Hematopoietic multipotent progenitor cell treated with erythropoietin and hydrocortisone succinate and interleukin-3 and kit ligand, for 15 days (in vitro differentiated cells): ENCODE measurements at places on chromosomes 5 and 9.
A peak's percentile ranks its signal among the peaks of the same experiment; 100 is the strongest.

GRCh38 chr5:169182797-169183196, 118.1 kb downstream of the SLIT3 start:
- DNase-seq = no peak

DNA sequence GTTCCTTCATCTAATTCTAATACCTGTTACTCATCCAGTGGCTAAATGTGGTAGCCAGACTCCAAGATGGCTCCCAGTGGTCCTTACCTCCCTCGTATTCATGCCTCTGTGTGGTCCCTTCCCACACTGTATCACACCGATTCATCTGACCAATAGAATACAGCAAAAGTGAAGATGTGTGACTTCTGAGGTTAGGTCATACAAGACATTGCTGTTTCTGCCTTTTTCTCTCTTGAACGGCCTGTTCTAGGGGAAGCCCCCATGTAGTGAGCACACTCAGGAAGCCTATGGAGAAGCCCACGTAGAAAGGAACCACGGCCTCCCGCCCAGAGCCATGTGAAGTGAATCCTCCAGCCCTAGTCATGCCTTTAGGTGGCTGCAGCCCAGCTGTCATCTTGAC, 9.4 kb upstream of the C5 start:
- DNase-seq = no peak

DNA sequence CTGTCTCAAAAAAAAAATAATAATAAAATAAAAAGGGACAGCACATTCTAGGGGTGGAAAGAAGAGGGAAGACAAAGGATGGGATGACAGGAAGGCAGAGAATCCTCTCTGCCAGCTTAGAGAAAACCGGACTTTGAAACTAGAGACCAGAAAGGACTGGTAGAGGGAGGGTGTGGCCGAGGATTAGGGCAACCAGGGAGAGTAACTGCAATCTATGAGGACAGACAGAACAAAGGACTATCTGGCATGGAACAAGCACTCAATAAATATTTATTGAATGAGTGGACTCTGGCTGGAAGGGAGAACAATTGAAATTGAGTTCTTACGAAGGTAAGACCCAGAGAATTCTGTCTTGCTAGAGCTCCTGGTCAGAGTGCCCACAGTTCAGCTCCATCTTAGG, 2.4 kb downstream of the GBA2 start:
- no peak for DNase-seq

GRCh38 chr9:105413525-105413924, 34.3 kb upstream of the FSD1L start:
- DNase-seq = no peak

GRCh38 chr9:125861405-125862058, 114.4 kb downstream of the PBX3 start:
- DNase-seq = no peak

GRCh38 chr5:54895816-54896341, 89.5 kb downstream of the ESM1 start:
- DNase-seq = no peak

- no peak for DNase-seq
Measured at GRCh38 chr9:134245179-134245578, 80.8 kb upstream of the RNU6ATAC start.

DNA sequence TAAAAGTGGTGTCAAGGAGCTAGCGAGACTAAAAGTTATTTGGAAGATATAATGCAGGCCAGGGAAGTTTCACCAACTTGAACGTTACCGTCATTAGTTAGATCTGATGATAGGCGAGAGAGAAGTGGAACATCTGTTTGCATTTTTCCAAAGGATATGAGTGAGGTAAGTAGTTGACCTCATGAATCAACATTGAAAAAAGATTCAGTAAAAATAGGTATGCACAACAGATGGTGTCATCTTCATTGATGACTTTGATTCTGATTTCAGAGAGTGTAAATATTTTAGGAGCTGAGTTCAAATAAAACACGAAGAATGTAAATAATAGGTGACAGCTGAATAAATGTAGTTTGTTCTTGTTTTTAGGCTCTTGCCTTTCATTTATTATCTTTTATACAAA, 998.9 kb upstream of the CDH6 start:
- no peak for DNase-seq

DNA sequence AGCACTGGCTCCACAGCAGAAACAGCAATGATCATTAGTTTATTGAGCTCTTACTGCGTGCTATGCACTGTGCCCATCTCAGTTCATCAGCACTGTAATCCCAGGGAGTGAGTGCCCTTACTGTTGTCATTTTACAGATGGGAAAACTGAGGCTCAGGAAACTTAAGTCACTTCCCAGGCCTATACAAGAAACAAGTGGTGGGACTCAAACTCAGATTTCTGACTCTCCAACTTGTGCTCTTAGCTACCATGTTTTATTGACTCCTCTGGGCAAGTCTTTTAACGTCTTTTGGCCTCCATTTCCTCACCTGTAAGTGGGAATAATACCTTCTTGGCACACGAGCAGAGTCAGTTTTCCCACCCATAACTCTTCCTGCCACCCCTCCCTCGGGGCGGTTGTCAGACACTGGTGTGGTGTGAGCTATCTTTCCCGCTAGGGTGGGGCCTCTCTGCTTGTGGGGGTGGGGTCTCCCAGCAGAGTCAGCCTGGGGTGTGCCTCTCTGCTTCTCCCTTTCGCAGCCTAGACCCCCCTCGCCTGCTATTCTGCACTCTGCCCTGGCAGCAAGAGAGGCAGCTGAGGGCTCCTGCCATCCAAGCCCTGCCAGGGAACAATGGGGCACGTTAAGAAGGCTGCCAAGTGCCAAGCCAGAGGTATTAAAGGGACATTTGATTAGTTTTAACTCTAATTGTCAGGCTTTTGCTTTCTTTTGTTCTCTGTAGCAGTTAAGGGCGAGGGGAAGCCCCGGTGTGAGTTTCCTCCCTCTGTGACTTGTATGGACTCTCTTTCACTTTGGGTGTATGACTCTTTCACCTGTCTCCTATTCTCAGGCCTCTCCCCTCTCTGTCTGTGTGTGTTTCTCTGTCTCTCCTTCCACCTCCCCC, 12.1 kb downstream of the GALNT10 start:
- peak; percentile 56 for DNase-seq

- DNase-seq = no peak
Measured at GRCh38 chr9:14131356-14132088, 182.4 kb downstream of the NFIB start.

GRCh38 chr5:136040746-136041415, 12.1 kb downstream of the TGFBI start:
- no peak for DNase-seq

- DNase-seq = no peak
Measured at GRCh38 chr9:117720066-117720465, 15.9 kb downstream of the TLR4 start.

DNA sequence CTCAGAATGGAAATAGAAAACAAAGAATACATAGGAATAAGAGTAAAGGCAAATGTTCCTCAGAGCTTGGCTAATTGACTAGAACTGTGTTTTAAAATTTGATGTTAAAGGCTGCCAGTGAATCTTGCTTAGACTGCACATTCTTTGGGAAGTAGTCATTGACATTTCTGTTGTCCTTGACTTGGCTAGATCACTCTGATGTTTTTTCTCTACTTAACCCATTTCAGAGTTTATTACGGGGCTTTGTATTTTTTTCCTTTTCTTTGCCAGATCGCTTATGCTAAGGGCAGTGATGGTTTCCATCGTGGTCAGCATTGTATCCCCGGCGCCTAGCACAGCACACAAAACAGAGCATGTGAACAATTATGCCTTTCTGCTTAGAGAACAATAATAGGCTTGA, 1126.7 kb upstream of the CDH9 start:
- no peak for DNase-seq

DNA sequence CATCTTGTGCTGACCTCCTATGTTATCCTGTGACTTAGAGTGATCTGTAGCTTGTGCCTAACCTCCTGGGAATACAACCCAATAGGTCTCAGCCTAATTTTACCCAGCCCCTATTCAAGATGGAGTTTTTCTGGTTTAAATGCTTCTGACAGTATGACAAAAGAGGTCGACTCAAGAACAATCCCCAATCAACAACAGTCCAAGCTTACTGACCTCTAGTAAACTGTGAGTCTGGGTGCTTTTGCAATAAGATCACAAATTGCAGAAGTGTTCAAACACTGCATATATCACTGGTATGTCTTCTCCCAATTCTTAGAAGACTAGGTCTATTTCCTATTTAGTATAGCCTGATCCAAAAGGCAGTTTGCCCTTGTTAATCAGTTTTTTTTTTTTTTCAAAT, 323.5 kb upstream of the PTGER4 start:
- DNase-seq = no peak

DNA sequence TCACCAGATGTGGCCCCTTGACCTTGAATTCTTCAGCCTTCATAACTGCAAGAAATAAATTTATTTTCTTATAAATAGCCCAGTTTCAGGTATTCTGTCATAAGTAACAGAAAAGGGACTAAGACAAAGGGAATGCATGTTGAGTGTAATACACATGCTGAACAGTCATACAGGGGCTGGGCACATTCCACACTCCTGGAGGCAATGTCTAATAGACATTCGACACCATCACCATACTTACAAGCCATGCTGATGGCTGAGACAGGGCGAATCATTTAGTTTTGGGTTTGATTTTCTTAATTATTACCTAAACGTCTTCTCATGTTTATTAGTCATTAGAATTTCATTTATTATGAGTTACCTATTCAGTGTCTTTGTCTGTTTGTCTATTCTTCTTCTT, 68.5 kb downstream of the TENT4A start:
- no peak for DNase-seq

GRCh38 chr9:130522233-130522808, 57.1 kb upstream of the FUBP3 start:
- no peak for DNase-seq

DNA sequence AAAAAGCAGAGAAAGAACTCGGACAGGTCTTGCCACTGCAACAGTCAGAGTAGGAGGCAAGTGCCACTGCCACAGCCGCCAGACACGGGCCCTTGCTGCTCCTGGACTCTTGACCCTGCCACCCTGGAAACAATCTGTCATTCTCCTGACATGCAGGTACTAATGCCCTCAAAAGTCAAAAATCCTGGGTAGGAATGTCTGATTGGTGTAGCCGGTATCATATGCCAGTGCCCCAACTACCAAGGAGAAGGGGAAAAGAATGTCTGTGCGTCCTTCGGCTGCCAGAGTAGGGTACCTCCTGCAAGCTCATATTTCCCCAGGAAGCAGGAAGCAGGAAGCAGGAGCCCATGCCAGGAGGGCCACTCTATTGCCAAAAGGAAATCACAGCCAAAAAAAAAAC, 30.5 kb upstream of the F2RL1 start:
- no peak for DNase-seq

DNA sequence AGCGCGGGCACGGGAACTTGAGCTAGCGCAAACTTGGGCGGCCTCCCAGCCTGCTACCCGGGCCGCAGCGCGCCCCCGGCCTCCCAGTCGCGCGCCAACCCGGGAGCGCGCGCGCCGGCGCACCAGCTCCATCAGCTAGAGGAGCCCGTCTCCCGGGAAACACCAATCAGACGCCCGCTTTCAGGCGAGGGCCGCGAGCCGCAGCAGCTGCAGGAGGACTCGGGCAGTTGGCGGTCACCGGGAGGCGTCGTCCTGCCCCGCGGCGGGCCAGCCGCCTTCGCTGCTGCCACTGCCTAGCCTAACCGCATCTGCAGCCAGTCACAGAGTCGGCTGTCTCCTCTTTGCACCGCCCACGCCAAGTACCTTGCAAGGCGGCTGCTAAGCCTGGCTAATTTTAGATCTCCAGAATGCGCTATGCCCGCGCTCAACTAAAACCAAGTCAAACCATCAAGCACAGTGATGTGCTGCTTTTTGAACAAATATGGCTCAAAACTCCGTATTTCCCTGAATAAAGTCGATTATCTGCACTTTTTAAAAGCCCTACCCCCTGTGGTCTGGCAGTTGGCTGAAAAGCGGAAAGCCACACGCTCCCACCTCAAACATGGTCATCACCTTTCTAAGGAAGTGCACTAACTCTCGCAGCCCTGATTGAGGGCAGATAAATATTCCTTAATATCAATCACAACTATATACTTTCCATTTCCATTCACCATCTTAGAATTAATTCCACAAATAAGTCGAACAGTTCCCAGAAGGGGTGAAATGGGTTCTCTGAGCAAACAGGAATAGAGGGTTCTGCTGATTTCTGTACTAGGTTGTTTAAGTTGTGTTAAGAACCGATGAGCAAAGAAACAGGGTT, 221.8 kb downstream of the MEF2C start:
- no peak for DNase-seq

DNA sequence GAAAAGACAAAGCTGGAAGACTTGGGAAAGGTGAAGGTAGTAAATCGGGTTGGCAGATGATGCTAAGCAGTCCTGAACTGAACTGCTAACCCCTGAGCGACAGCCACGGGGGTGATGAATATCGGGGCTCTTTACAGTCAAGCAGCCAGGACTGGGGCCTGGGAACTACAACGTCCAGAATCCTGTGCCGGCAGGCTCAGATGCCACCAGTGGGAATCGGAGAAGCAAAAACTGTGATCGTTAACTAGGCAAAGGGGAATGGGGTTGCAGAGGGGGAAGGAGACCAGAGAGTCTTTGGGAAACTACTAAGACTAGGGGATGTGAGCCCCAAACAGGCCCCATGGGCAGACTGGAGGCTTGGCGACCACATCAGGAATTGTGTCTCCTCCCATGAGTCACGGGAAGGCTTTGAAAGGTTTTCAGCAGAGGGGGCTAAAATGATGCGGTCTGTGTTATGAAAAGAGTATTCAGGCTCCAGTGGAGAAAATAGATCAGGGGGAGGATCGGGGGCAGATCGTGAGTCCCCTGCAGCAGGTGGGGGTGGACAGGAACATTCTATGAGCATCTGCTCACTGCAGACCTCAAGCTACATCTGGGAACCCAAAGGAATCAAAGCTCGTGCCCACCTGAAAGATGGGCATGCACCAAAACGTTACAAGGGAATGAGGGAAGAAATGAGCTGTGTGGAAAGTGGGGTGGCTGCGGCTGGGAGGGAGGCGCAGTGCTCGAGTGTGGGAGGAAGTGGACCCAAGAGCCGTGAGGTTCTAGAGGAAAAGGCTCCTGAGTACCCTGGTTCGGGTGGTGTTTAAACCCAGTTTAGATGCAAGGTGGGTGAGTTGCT, 53.8 kb downstream of the HRH2 start:
- no peak for DNase-seq

GRCh38 chr9:93207326-93207814, 23.4 kb downstream of the WNK2 start:
- no peak for DNase-seq
